ENCODE measurements at places on chromosomes 13 and 19.

DNA sequence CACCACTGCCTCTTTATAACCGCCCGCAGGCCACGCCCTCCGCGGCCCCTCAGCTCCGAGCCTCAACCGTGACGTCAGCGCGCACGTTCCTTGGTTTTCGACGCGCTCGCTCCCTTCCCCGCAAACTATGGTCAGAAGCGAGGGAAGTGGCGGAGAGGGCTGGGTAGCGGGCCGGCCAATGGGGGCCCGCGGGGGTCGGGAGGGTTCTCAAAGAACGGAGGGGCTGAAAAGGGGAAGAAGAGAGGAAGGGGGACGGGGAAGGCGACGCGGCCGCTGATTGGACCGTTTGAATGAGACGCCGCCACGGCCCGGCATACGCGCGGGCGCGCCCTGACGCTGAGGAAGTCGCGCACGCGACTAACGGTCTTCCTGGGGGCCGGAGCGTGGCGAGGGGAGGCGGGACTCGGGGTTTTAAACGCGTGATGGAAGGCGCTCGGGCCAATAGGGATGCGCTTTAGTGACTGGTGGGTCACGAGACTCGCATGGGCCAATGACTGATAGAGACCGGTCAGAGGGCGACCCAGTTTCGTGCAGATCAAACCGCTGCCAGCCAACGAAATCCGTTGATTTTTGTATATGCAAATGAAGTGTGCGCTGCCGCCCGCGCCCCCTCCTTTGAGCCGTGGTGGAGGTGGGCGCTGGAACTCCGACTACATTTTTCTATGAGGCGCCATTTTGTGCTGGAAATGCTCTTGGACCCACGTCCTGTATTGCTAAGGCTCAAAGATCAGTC lies 378 bp upstream of the UBE2S start:
- peak; percentile 98 for DNase-seq

DNA sequence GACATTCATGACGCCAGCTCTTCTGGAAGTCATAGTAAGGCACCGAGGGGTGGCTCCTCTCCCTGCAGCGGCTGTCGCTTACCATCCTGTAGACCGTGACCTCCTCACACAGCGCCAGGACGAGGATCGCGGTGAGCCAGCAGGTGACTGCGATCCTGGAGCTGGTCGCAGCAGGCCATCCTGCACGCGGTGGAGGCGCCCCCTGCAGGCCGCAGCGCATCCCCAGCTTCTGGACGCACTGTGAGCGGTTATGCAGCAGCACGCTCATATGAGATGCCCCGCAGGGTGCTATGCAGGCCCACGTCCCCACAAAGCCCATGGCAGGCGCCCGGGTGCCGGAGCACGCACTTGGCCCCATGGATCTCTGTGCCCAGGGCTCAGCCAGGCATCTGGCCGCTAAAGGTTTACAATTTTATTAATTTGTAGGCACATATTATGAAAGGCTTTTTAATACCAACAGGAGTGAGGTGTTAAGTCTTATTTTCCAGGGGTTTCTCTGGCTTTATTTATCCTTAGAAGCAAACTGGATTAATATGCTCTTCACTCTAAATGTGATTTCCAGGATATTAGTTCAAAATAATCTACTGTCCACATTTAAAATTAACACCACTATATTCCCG lies 35.6 kb upstream of the PSPC1 start:
- DNase-seq: peak; percentile 27

GRCh38 chr13:52405767-52406494 lies at the start of gene THSD1:
Gene THSD1 (minus strand): TSS chr13:52406172. CDS start chr13:52402600, 3,572 bp downstream.
- no peak for DNase-seq

DNA sequence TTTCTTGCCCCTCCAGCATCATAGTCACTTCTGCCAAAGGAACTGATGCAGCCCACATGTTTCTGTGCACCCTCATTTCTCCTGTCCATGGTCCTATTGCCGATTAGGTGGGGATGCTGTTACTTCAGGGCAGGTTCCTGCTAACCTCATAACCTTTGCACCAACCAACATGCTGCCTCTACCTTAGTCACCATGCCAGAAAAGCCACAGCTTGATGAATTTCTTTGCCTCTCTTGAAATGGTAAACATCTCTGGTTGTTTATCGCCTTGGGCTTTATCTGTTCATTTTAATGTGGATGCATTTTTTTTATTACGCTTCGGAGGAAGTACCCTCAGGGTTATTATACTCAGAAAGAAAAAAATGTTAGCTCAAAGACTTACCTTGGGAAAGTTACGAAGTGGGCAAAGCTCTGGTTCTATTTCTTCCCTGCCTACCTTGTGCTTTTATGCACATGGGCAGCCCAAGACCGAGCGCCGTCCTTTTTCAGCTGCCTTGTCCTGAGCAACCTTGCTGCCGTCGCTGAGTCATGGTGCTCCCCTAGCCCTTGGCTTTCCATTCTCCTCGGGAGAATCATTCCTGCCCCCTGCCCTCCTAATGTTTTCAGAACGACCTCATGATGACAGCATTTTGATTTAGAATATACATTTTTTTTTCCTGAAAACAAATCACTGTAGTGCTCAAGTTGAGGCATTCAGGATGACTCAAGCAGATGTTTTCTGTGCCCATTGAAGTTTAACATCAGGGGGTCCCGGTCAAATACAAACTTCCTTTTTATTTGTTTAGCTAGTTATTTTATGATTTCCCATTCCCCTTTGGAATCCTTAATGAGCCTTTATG lies 280.0 kb downstream of the SHISA2 start:
- DNase-seq: no peak

GRCh38 chr13:91358387-91358782 lies 10.9 kb downstream of the MIR17HG start:
- no peak for DNase-seq
